ENCODE measurements at places on chromosomes 16 and 17.

DNA sequence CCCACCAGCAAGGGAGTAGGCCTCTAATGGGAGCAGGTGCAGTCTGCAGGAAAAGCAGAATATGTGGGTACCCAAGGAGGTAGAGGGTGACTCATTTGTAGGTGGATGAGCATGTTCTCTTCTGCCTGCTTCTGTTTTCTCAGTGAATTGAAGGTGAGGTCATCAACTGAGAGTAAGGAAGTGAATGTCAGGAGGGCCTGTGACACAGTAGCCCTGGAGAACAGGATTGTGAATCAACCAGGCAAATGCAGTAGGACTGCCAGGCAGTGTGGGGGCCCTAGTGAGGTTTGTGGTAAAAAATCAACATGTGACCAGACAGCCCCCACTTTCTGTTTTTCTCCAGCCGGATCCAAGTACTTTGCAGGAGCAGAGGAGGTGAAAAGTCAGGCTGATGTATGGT is 150.5 kb upstream of the SOX9 start:
- no peak for ATAC-seq

DNA sequence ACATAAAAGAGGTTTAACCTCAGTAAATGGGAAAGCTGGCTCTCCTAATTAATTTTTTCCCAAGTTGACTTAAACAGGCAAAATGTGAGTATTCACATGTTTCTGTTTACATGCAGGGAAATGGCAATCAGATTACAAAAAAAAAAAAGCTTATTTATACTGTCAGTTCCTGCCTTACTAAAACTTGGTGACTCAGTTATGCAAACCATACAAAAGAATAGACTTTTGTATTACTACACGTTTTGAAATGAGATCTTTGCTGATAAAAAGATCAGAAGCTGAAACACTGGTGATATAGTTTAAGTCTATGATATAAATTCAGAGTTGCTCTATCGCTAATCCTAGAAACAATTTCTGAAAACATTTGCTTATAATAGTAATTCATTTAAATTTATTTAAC is 9.4 kb upstream of the KCNJ2 start:
- no peak for ATAC-seq

DNA sequence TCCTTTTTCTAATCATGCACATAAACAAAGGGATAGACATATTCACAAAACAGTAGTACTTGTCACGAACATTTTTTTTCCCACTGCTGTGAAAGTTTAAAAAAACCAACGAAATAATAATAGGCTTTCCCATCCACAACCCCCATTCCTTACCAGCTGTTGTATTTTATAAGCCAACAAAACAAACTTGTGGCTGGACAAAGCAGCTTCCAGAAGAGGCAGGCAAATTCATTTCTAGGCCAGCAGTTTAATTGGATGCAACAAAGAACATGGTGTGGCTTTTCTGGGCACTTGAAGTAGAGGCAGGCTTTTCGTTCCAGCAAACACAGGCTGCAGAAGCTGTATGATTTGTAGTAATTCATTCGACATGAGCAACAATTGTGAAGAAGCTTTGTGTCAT is 56.0 kb upstream of the FAM20A start:
- no peak for ATAC-seq

DNA sequence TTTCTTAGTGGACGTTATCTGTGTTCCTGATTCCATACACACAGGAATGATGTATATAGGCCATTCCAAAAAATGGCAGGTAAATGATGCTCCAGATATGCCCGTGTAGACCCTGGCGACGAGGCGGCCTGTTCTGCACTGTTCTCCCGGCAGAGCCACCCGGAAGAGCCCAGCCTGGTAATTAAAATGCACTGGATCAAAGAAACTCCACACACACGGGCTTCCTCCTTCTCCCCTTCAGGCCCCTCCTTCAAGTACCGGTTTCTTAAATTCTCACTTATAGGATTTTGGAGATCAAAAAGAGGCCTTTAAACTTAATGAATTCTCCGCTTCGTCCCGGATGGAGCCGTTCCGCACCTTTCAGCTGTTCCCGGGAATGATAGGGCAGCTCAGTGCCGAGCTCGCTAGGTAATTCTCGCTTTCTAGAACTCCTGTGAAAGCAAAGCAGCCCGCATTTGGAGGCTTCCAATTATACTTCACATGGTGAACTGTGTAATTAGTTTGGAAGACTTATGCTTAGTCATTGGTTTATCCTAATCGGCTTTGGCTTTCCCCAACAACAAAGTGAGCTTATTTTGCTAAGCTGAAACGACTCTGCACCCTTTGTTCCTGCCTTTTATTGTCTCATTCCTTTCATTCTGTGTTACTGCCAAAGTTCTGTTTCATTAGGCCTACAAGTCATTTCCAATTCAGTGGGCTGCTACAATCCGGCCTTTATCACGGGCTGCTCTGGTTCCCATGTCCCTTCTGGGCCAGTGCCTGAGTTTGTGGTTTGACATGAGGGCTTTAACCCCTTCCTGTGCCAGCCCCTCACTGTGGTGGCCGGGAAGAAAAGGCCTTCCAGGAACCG is 150.0 kb downstream of the MSI2 start:
- ATAC-seq, result no peak

GRCh38 chr16:8594149-8594666 is 3.9 kb upstream of the TMEM114 start:
- ATAC-seq, result peak; percentile 82

DNA sequence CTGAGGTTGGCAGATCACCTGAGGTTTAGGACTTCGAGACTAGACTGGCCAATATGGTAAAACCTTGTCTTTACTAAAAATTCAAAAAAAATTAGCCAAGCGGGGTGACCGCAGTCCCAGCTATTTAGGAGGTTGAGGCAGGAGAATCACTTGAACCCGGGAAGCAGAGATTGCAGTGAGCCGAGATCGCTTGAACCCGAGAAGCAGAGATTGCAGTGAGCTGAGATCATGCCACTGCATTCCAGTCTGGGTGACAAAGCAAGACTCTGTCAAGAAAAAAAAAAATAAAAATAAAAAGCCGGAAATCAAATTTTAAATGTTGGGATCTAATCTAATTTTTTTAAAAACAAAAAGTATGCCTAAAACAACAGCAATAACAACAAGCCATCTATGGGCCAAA is 56.3 kb downstream of the ABCC1 start:
- ATAC-seq, result no peak

- peak; percentile 81 for ATAC-seq
Measured at GRCh38 chr17:74972107-74972972, at the start of gene HID1. TSS of gene HID1 (minus strand) at chr17:74972759. CDS start at chr17:74972656, 103 bp downstream.

DNA sequence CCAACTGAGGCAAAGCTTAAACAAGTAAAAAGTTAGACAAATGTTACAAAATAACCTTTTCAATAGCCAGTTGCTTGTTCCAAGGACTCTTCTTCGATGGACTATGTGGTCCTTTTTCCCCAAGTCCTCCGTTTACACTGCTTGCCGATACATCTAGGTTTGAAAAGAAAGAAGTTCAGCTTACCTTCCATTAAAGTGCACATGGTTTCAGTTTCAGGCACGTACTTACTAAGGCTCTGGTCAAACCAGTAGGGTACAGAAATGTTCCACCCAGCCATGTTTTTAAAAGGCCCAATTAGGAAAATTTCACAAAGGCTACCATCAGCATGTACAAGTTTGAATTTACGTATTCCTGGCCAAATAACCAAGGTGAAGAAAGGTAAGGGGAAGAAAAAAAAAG is 2.1 kb downstream of the SRSF2 start:
- no peak for ATAC-seq

DNA sequence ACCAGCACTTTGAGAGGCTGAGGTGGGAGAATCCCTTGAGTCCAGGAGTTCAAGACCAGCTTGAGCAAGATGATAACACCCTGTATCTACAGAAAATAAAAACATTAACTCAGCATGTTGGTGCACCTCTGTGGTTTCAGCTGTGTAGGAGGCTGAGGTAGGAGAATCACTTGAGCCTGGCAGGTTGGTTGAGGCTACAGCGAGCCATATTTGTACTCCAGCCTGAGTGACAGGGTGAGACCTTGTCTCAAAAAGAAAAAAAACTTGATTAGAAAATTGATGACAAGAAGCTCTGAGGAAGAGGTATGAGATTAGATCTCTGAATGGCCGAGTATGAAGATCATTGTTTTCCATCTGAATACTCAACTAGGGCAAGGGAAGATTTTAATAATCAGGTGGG is 31.0 kb downstream of the SCPEP1 start:
- no peak for ATAC-seq

GRCh38 chr17:73478768-73479424 is 165.3 kb downstream of the SDK2 start:
- no peak for ATAC-seq

DNA sequence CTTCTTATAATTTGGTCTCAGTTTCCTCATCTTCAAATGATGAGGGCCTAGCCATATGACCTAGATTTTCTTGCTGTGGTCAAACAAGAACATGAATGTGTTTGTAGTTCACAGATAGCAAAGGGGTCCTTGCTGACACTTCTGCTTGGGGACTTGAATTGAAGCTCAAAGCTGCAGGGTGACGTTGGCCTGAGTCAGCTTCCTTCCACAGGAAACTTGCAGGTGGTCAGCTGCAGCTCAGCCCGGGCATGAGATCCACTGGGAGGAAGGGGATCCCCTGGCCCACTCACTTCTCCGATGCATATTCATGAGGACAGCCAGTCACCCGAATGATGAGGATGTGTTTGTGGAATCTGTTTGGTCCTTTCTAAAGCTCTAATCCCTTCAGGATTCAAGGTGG is 42.6 kb upstream of the AXIN2 start:
- ATAC-seq, result no peak

GRCh38 chr16:79076047-79076767 is 524.3 kb downstream of the MAF start:
- no peak for ATAC-seq

DNA sequence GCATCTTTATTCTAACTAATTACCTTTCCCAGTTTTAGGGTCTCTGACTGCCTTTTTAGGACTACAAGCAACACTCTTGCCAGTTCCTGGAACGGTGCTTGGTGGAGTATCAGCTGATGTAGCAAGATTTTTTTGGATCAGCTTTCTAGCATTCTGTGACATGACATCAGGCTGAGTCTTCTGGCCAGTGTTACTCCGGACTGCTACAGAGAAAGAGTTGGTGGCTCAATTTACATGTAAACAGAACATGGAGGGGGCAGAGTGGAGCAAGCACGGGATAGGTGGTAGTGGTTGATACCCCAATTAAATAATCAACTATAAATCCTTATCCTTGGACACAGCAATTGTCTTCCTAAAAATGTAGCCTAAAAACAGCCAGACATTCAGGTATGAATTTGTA is 10.6 kb upstream of the ARL6IP1 start:
- ATAC-seq, result no peak

GRCh38 chr16:10517868-10518267 is 62.5 kb downstream of the EMP2 start:
- ATAC-seq, result no peak

DNA sequence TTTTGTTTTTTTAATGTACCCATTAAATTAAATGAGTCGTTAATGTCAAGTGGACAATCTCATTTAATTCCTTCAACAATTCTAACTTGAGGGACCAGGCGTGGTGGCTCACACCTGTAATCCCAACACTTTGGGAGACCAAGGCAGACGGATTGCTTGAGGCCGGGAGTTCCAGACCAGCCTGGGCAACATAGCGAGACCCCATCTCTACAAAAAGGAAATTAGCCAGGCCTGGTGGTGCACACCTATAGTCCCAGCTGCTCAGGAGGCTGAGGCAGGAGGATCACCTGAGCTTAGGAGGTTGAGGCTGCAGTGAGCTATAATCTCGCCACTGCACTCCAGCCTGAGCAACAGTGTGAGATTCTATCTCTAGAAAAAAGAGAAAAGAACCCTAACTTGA is 20.7 kb upstream of the GSG1L start:
- no peak for ATAC-seq

GRCh38 chr17:77449908-77450741 is 309.4 kb downstream of the SEC14L1 start:
- ATAC-seq, result no peak

DNA sequence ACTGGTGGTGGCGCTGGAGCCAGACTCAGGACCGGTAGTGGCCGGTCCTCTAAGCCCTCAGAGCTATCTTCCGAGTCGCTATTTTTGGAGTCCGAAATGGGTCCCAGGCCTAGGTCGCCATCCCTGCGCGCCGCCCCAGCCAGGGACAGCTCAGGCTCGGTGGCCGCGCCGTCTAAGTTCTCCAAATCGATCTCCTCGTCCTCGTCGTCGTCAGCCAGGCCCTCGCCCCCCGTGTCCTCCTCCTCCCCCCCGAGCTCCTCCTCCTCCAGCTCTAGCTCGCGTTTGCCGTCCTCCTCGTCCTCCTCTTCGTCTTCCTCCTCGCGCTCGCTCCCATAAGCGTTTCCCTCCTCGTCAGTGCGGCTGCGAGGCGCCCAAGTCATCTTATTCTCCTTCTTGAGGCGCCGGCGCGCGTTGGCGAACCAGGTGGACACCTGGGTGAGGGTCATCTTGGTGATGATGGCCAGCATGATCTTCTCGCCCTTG is 1.6 kb downstream of the IRX3 start:
- no peak for ATAC-seq

Data from stimulated activated memory B cell treated with anti-CD40 and anti-IgM and Interleukin-4, amounts not matched to agents 10 μg/mL and 1 μg/mL and 100 μg/mL, for 72 hours (primary cell).